T-helper 2 cell (primary cell): ENCODE measurements at places on chromosomes 3 and 15.

GRCh38 chr15:74167891-74168331 lies 5.6 kb upstream of the ISLR start:
- DNase-seq, result no peak

DNA sequence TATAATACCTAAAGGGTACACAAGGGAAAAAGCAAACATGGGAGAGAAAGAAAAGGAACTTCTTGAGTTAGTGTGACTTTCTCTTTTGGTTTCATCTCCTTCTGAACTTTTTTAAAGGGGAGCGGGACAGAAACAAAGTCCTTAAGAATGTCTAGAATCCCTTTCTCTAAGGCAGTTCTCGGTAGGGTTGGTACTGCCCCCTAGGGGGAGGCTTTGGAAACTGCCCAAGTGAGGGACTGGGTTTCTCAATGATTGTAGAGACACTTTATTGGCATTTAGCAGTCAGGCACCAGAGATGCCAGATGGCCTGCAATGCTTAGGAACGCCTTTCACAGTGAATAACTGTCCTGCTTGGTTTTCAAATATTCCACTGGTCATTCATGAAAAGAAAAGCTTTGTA lies 172.7 kb downstream of the WDR72 start:
- no peak for DNase-seq

DNA sequence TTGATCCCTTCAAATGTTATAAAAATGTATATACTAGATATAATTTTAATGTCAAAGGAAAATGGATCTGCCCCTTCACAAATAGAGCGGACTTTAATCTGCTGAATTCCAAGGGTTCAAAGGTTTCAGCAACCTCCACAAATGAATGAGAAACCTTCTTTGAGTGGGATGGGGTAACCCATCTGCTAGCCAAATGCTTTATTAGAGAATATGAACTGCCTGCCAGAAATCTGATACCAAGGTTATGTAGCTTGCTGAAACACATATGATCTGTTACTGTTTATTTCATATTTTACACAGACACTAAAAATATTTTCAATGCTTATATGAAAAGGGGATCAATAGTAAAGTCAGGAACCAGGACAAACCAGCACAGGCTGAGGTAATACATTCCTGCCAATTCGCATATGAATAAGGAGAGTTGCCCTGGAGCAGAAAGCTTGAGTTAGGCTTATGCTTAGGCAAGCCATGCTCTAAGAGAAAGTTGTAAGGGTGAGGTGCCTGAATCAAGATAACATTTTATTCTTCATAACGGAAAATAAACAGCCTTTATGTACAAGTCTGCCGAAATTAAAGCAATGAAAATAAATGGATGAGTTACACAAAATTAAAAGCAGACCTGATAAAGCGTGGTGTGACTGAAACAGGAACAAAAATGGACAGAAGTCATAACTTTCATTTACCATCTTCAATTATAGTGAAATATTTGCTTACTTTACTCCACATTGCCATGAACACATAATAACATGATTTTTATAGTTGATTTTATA lies 26.5 kb downstream of the PLOD2 start:
- DNase-seq, result no peak

DNA sequence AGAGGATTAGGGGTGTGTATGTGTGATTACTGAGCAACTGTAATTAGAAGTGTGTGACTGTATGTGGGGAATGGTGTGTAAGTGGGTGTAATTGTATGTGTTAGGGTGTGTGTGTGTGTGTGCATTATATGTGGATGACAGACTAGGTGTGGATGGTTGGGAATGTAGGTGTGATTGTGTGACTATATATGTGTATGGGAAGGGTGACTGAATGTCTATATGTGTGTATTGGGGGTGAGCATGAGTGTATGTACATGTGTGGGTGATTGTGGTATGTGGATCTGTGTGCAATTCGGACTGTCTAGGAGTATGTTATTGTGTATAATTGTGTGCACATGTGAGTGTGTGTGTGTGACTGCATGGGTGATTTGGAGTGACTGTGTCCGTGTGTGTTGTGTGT lies 43.2 kb upstream of the SMAD6 start:
- DNase-seq, result no peak

GRCh38 chr15:36742696-36743095 lies 163.3 kb downstream of the CDIN1 start:
- no peak for DNase-seq

DNA sequence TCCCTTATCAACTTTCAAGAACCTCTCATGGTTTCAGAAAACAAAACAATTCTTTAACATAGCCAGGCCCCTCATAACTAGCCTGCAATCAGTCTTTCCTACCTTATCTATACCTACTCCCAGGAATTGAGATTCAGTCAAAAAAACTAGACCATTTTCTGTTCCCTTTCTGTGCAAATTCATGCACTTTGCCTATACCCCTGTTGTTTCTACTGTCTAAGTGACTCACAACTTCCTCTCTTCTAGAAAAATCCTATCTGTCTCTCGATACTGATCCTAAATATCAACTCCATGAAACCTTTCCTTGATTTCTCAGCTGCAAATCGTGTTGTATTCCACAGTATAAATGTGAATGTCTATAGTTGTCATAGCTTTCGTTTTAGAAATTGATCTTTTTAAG lies 10.9 kb upstream of the IL1RAP start:
- no peak for DNase-seq

GRCh38 chr15:75123395-75123794 lies 78.3 kb upstream of the C15orf39 start:
- DNase-seq, result no peak

GRCh38 chr3:14307656-14308302 lies 94.6 kb upstream of the SLC6A6 start:
- no peak for DNase-seq

DNA sequence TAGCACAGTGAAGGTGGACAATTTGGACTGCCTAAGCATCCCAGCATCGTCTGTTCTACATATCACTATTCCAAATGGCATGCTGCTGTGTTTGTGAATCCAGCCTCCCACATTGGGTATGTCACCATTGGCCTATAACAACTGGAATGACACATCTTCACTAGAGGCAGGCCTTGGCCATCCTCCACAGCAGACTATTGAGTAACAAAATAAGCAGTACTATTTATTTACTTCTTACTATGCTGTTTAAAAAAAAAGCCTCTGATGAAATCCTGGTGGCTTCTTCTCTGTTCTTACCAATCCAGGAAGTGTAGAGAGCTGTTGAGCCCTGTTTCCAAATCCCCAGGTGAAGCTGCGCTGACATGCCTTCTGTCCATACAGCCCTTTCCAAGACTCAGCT lies 30.6 kb upstream of the CERS3 start:
- DNase-seq, result no peak

DNA sequence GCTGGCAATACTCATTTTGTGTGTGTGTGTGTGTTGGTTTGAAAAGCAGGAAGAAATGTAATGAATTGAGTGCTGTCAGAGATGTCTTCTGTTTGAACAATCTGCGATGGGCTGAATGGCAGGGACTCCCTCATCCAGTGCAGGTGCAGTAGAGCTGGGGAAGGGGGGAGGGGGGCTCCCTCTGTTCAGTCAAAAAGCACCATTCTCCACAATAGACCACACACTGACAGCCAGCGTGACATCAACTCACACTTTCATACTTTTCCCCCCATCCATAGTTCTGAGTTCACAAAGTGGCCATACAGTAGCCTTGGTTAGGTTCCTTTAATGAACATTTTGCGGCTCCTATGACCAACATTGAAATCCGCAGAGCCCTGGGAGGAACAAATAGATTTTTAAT lies 10.4 kb downstream of the SOX2 start:
- no peak for DNase-seq

GRCh38 chr15:69540622-69541021 lies 88.0 kb downstream of the RPLP1 start:
- no peak for DNase-seq

DNA sequence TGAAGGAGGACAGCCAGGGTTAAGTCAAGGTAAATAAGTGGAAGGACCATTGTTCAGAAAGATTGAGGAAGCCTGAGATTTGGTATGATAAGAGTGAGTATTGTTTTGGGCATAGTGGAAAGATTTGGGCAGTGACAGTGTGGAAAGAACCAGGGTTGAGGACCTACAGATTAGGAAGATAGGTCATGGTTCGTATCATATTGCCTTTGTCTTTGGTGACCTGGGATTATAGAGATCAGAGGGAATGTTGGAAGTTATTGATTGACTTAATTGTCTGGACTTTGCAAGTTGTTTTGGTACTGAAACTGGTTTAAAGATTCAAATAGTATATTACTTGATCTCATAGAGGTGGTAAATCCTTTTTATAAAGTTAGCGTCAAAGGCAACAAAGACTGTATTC lies 23.1 kb upstream of the MGA start:
- no peak for DNase-seq

- no peak for DNase-seq
Observed at GRCh38 chr3:171733561-171733960, 76.7 kb downstream of the PLD1 start.

DNA sequence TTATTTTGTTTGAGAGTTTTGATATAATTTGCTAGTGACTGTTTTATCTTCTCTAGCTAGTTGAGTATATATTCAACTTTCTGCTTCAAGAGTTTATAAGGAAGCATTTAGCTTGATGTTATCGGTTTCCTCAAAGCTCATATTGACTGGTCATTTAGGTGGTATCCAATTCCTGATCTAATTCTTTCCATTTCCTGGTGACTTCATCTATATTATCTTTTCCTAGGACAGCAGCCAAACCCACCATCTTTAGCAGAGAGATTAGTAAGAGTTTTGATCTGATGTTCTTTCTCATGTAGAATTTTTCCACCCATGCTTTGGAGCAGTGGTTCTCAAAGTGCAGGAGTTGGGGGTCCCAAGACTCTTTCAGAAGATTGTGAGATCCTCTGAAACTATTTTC lies 148.6 kb upstream of the STT3B start:
- DNase-seq, result no peak

DNA sequence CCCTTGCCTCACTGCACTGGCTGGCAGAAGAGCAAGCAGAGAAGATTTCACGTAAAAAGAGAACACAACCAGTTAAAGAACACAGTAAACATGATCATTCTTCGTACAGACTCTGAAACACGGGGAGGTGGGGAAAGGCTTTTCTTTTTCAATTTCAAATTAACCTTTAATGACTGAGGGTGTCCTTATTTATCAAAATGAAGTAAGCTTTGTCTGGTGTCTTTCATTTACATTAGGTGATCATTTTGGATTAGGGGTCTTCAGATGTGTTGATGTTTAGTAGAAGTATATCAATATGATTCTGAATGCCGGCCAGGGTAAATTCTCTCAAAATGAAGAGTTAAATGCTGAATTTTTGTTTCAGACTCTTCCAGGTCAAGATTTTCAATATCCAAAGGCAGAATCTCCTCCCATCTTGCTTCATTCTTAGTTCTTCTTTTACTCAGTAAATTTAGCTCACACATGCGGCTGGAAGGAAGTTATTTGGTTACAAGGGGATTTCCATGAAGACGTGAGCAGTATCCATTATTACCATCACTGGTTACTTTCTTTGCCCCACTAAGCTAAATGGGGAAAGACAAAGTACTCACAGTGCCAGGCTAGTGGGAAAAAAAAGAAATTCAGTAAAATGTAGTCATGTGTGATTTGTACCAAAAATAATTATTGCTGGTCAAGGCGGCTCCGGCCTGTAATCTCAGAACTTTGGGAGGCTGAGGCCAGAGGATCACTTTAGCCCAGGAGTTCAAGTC lies 272.2 kb upstream of the NR2F2 start:
- DNase-seq, result no peak

- no peak for DNase-seq
Observed at GRCh38 chr3:129604767-129605166, 1.7 kb downstream of the PLXND1 start.

GRCh38 chr15:64349375-64349774 lies 6.6 kb downstream of the CSNK1G1 start:
- no peak for DNase-seq

DNA sequence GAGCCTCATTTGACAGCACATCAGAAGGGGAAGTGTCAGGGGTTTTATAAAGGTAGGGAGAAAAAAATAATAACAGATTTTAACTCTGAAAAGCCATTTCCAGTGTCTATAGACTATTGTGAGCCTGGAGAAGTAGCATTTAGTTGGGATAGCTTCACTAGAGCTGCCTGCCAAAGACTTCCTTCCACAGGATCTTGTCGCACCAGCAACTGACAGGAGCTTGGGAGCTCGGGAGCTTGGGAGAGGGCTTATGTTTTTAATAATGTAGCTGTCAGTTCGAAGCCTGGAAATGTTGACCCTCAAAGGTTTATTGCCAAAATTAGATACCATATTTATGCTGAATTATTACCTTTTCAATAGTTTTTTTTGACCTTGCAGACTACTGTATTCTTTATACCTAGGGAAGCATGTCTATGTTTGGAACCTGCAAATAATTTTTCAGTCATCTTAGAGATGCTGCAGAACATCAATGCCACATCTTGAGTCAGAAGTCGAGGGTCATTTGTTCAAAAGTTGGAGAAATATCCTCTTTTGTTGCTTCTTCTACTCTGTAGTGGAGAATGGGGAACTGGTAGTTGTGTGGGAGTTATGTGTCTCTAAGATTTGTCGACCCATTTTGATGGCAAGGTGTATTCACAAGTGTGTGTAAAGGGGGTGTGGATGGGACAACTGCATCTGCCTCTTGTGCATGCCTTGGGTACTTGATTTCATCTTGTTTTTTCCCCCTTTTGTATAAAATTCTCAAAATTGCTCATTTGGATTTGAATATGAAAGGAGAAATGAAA lies 41.7 kb downstream of the ARPP21 start:
- DNase-seq, result no peak

GRCh38 chr3:65172209-65172608 lies 484.4 kb upstream of the ADAMTS9 start:
- DNase-seq, result no peak

DNA sequence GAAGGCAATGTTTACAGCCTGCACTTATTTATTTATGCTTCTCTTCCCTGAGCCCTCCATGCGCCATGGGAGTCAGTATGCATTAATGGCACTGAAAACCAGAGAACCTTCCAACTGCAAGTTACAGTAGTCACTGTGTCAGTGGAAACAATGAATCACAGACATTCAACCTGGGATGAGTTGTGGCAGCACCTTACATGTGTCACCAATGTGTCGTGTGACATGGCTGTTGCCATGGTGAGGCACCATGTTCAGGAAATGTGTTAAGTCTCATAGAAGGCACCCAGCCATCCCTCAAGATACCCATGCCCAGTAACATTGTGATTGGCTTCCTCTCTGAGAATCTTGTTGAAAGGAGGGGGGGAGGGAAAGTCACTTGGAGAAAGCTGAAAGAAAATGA lies 105.0 kb downstream of the FOXP1 start:
- peak; percentile 53 for DNase-seq

- no peak for DNase-seq
Observed at GRCh38 chr3:53357458-53357857, 10.1 kb upstream of the DCP1A start.

DNA sequence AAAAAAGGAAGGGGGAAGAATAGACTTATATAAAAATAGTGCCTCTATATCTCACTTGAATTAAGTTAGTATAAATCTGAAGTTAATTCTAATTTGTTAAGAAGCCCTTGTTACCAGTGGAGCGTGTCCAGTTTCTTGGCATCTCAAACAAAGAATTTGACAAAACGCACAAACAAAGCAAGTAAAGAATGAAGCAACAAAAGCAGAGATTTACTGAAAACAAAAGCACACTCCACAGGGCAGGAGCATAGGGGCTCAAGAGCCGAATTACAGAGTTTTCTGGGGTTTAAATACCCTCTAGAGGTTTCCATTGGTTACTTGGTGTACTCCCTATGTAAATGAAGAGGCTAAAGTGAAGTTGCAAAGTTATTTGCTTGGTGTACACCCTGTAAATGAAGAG lies 34.0 kb upstream of the GK5 start:
- DNase-seq, result no peak

- no peak for DNase-seq
Observed at GRCh38 chr3:115986555-115987207, 363.4 kb downstream of the GAP43 start.
